Lower leg skin (tissue), 4 donors: ENCODE measurements at places on chromosomes 16 and 17.

- no peak for DNase-seq
These were observed 91.2 kb upstream of the IRX6 start for GRCh38 chr16:55232822-55233221.

DNA sequence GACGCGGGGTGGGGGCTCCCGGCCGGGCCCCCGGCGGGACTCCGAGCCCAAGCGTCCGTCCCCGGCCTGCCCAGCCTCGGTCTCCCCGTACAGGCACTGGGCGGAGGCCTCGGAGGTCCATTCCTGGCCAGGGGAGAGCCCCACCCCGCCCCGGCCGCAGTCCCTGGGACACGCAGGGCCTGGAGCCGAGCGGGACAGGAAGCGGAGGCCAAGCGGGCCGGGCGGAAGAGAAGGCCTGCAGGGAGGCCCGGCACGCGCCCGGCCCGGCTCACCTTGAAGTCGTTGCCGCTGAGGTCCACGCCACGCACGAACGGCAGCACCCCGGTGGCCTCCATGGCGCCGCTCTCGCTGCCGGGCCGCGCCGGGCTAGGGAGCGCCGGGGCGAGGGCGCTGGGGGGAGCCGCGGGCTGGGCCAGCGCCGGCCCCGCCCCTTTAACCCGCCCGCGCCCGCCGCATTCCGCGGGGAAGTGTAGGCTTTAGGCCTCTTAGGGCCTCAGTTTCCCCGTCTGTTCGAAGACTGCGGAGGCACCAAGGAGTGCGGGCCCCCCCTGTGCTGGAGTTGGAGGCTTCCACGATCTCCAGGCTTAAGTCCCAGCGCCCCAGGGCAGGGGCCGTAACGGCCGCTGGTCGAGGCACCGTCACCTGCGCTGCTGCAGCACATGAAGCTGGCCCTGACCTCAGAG is at the start of gene FLII:
Gene FLII (minus strand): TSS at position 383 of the 683 bp plus-strand sequence. CDS start 48 bp downstream, at position 335.
- no peak for DNase-seq

- DNase-seq, result no peak
These were observed 19.8 kb downstream of the TMEM98 start for GRCh38 chr17:32947736-32948135.

- DNase-seq, result no peak
These were observed 128.5 kb downstream of the CDK5R1 start for GRCh38 chr17:32615326-32615725.

DNA sequence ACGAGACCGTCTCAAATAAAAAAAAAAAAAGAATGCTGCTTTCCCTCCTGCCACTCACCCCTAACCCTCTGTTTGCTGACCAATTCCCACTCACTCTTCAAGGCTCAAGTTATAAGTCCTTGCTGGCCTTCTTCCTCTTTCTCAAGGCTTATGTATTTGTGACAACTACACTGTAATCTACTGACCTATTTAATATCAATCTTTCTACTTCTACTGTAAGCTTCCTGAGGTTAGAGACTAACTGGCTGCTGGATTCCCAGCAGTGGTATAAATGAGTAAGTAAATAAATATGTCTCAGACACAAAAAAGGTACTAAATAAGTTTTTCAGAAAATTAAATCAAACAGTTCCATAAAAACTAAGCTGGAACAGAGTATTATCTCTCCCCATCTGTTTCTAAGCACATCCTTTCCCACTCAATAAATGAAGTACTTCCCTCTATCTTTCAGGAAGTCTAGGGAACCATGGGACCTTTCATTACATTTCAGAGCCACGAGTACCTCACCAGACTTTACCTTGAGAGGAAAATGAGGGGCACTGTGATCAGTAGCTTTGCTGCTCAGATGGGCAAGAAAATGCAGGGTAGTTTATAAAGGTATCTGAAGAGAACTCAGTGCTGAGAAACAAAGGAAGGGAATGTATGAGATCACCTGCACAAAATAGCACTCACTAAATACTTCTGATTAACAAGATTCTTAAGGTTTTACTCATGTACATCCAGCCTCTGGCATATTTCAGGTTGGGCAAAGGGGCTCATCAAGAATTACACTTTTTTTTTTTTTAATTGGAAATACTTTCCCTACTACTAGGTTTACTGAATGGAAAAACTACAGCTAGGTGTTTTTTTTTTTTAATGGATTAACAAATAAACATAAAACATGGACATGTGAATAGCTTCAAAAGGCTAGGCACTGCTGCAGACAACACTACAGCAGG is 10.8 kb downstream of the SSH2 start:
- no peak for DNase-seq
